SK-N-SH treated with all-trans-retinoic acid at 6 μM for 48 hours (cell line): ENCODE measurements at places on chromosomes 7 and 10.

- ATAC-seq, result no peak
Measured at GRCh38 chr10:56370217-56371113, 9.4 kb upstream of the ZWINT start.

DNA sequence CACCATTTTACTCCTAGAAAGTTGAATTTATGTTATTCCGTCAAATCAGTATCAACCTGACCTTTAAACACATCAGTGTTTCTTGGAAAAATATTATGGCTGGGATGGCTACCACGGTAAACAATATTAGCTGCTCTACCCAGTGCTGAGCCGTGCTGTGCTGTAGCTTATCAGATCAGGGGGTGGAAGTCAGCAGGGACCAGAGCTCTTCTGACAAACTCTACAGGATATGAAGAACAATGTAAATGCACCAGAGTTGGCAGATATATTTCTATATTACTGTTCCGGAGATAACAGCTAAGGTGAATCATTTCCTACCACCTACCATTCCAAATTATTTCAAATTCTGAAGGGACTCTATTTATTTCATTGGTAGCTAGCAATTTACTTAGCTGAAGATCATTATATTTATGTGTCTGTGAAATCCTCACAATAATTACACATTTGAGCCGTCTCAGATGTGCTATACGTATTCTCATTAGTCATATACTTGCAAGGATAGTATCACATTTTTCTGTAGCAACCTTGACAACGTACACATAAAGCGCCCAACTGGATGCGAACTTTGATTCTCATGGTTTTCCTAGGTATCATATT, 76.5 kb downstream of the TEX36 start:
- no peak; the same call in 2 of the 3 replicates for ATAC-seq

DNA sequence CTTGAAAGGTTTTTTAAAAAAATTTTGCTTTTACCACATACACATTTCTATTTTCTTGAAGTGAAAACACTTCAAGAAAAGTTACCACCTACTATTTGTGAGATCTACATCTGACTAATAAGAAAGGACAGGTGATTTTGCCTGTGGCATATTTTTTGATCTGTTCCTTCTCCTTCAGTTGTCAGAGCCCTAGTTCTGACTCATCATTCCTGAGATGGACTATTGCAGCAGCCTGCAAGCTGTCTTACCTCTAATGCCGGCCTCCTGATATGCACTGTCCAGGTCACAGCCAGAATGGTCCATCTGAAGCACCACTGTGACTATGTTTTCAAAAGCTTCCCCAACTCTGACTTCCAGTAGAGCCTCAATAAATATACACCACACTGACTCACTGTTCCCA, 28.2 kb upstream of the ANK3 start:
- peak; percentile 56 for ATAC-seq

DNA sequence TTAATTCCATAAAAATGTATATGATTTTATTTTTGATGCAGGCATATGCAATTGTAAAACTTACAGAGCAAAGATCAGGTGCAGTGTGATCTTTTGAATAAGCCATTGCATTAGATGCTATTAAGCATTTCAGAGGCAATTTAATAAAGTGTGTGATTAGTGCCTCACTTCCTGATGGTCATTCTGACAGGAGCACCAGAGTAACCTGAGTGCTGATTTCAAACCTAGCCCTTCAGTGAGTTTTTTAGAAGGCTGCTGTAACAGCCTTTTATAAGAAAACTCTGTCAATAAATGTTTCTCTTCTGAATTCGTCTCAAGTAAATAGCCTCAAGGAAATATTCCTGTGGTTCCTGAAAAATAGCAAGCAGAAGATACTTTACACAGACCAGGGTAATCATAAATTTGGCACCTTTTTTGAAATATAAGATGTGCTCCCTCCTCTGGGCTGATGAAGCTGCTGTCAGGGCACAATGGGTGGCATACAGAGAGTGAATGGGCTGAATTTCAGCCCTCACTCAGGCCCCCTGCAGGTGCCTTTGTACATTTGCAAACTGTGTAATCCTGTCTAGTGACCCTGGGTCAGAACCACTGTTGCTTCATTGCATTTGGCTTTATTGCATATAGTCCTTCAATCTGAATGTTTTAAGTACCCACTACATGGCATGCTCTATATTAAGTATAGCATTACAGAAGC, 193.7 kb upstream of the CSTF2T start:
- ATAC-seq, result peak; percentile 83

DNA sequence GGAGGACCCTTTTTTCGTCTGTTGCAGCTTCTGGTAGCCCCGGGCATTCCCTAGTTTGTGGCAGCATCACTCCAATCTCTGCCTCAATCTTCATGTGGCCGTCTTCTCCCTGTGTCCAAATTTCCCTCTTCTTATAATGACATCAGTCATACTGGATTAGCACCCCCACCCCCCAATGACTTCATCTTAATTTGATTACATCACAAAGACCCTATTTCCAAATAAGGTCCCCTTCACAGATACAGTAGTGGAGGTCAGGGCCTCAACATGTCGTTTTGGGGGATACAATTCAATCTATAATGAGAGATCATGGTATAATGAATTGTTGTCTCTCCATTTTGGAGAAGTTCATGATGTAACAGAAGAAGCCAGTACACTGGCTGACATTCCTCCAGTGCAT, 28.1 kb upstream of the EZH2 start:
- no peak for ATAC-seq

- peak; percentile 48 for ATAC-seq
Measured at GRCh38 chr10:78974617-78975317, 94.0 kb upstream of the ZMIZ1 start.

DNA sequence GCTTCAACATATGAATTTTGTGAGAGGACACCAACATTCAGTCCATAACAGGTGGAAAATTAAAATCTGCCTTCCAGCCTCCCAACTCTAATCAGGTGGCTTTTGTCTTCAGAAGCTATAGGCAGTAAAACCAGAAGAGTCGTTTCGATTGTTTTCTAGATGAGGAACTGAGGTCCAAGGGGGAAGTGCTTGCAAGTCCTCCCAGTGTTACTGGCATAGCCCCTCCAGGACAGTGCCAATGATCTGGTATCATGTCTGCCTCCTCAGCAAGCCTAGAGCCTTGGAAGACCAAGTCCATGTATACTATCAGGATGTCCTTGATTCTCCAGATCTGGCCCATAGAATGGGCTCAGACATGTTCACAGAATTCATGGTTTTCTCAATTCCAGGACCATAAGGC, 16.9 kb downstream of the CYP26A1 start:
- ATAC-seq, result no peak

GRCh38 chr10:132593900-132594876, 56.6 kb downstream of the INPP5A start:
- ATAC-seq, result no peak

- ATAC-seq, result no peak
Measured at GRCh38 chr10:10626734-10627133, 390.9 kb upstream of the CELF2 start.

GRCh38 chr7:119086026-119086425, 861.5 kb downstream of the ANKRD7 start:
- ATAC-seq, result no peak

GRCh38 chr7:157273208-157274093, 63.4 kb upstream of the DNAJB6 start:
- peak; percentile 73 for ATAC-seq

DNA sequence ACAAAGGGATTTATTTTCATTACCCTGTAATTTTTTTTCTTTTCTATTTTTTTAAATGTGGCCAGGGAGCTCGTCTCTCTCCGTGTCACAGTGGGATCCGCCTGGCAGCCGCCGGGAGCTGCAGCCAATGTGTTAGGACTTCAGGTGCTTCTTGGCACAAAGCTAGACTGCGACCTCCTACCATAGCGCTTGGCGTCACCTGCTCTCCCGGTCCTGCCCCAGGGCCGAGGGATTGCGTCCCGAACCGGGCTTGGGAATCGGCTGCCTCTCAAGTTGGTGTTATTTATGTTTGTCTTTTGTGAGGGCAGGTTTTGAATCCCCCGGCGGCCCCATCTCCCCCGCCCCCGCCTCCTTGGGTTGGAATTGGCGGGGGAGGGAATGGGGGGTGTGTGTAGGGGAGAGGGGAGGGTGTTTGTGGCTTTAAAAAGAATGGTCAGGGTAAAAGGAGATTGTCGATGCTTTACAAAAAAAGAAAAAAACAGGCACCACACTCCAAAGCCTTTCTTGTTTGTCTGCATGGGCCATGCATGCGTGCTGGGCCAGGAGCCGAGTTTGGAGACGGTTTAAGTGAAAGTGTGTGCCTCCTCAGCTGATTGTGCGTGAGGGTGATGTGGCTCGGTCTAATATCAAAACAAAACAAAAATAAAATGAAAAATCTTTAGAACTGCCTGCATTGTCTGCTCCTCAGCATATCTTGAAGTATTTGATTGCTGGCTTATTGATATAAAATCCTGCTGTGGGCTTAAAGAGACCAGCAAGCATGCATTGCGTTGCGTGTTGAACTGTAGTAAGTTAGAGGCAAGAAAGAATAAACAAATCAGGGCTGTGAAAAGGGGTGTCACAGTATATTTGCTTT, 1.2 kb downstream of the PPP1R9A start:
- peak; percentile 61 for ATAC-seq

- no peak for ATAC-seq
Measured at GRCh38 chr7:158097106-158097452, 490.5 kb downstream of the PTPRN2 start.

DNA sequence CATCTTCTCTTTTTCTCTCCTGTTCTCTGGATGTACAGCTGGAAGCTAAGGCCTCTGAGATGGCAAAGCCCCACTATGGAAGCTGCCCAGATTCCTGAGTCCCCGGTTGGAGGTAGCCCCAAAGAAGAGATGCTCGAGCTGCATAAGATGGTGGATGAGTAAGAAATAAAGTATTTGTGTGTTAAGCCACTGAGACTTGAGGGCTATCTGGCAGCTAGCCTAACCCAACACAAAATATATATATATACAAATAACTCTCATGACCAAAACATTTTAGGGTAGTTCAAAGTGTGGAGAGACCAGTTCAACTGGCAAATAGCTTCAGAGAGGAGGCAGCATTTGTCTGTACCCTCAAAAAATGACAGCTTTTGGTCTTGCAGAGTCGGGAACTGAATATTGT, 72.4 kb upstream of the PDE1C start:
- peak; percentile 47; the same call in 2 of the 3 replicates for ATAC-seq

GRCh38 chr10:88995156-88995876, 4.7 kb downstream of the FAS start:
- no peak for ATAC-seq

- ATAC-seq, result no peak
Measured at GRCh38 chr10:12597788-12598765, 248.7 kb downstream of the CAMK1D start.

DNA sequence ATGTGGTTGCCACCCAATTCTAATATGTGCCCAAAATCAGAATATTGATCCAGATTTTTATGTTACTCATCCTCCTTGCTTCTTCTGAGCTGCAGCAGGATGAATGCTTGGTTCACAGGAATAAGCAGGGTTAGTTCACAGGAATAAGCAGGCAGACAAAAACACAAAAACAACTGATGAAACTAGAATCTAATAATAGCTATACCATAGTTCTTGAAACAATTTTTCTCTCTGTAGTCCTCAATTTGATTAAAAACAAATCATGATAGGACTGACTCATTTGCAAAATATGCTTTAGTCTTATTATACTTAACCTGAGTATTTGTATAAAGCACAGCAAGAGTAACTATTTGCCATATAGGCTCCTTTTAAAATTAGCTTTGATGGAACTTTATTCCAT, 24.4 kb upstream of the ARHGAP12 start:
- peak; percentile 77 for ATAC-seq

GRCh38 chr10:125089469-125089868, 70.9 kb downstream of the CTBP2 start:
- ATAC-seq, result no peak

- no peak for ATAC-seq
Measured at GRCh38 chr10:43308986-43309385, 42.1 kb upstream of the RASGEF1A start.
